ENCODE measurements at places on chromosomes 4 and X.
A peak's percentile ranks its signal among the peaks of the same experiment; 100 is the strongest.

GRCh38 chrX:27132862-27133261 lies 330.3 kb downstream of the PPP4R3C start:
- no peaks in the 10 kb centered on the region for H3K27me3 ChIP-seq
- H3K4me3 ChIP-seq, result no peak overlapping the region
- H3K27ac ChIP-seq, result no peak overlapping the region
- DNase-seq, result no peak
- H3K36me3 ChIP-seq, result no peaks in the 10 kb centered on the region

GRCh38 chr4:162347156-162347841 lies 183.5 kb upstream of the FSTL5 start:
- DNase-seq, result no peak
- H3K4me3 ChIP-seq, result no peak overlapping the region
- H3K4me1 ChIP-seq, result no peaks in the 10 kb centered on the region
- no peaks in the 10 kb centered on the region for H3K27me3 ChIP-seq

DNA sequence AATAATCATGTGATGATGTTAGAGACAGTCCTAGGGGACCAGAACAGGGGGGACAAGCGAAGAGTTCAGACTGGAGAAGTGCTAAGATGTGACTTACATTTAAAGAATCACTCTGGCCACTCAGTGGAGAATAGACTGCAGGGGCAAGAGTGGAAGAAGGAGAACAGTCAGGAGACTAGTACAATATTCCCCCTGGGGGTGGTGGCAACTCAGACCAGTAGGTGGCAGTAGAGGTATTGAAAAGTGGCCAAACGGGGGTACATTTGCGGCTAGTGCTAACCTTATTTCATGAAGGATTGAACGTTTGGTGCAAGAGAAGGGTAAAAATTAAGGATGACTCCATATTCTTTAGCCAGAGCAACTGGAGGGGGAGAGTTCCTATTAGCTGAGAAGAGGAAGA lies 2.7 kb upstream of the BMX start:
- peaks cover 8% of the 10 kb centered on the region for H3K4me1 ChIP-seq
- no peaks in the 10 kb centered on the region for H3K36me3 ChIP-seq
- peak; percentile 29 for DNase-seq
- no peak overlapping the region for H3K27ac ChIP-seq
- H3K27me3 ChIP-seq, result peaks cover 57% of the 10 kb centered on the region

DNA sequence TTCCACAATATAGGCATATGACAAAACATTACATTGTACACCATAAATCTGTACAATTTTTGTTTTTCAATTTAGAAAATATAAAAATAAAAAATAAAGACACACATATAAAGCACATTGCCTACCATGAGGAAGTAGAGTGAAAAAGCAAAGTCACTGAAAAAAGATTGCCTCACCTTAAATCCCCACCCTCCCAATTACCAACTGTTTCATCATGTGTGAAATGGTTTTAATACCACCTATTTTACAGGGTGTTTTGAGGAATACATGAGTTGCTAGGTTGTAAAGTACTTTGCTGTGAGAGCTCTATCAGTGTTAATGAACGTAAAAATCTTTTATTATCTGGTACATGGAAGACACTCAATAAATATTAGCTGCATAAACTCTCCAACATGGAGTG lies 373.6 kb upstream of the NDST3 start:
- H3K27ac ChIP-seq, result no peak overlapping the region
- no peak overlapping the region for H3K4me3 ChIP-seq
- no peaks in the 10 kb centered on the region for H3K4me1 ChIP-seq
- H3K27me3 ChIP-seq, result no peaks in the 10 kb centered on the region
- no peak for DNase-seq

DNA sequence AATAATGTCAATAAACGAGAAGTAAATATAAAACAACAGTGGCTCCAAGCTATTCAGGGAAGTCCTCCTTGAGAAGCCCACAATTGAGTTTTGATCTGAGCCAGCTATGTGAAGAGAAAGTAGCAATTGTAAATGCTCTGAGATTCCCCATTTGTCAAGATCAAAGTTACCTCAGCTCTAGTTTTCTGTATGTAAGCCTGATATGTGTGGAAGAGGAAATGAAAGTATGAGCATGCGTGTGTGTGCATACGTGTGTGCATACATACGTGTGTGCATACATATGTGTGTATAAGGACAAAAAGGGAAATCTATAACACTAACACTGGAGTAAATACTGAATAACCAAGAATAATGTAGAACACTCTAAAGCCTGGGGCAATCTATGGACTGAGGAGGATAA lies 130.3 kb downstream of the SCFD2 start:
- H3K27me3 ChIP-seq, result no peaks in the 10 kb centered on the region
- no peak overlapping the region for H3K4me3 ChIP-seq
- H3K4me1 ChIP-seq, result no peaks in the 10 kb centered on the region

GRCh38 chr4:158121161-158121579 lies 51.7 kb downstream of the GASK1B start:
- peaks cover 26% of the 10 kb centered on the region for H3K4me1 ChIP-seq
- peak overlapping the region; percentile 37 for H3K4me3 ChIP-seq
- H3K36me3 ChIP-seq, result peaks cover 21% of the 10 kb centered on the region
- peak; percentile 73 for DNase-seq
- H3K27me3 ChIP-seq, result no peaks in the 10 kb centered on the region

DNA sequence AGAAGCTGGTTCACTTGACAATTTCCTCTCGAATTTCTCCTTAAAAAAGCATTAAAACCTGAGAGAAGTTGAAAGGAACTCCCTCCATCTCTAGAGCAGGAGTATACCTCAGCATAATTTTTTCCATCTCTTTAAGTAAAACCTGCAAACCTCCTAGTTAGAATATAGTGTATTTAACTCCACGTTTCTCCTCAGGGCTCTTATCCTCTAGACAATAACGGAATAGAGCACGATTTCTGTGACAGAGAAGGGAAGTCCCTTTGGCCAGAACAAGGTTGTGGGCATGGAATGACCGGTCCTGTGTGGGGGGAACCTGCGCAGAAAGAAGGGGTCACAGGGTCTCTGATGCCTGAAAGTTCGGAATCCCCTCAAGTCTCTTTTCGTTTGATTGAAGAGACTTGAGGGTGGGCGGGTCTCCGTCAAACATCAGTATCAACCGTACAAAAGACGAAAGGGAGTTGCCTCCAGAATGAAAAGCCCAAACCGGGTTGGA lies 697 bp downstream of the ZNF280C start:
- H3K27ac ChIP-seq, result peak overlapping the region; percentile 71
- no peaks in the 10 kb centered on the region for H3K36me3 ChIP-seq
- peak overlapping the region; percentile 71 for H3K4me3 ChIP-seq
- DNase-seq, result peak; percentile 5
- no peaks in the 10 kb centered on the region for H3K27me3 ChIP-seq

- no peak overlapping the region for H3K27ac ChIP-seq
- peaks cover 9% of the 10 kb centered on the region for H3K4me1 ChIP-seq
- no peak for DNase-seq
- no peak overlapping the region for H3K4me3 ChIP-seq
Observed at GRCh38 chr4:168731706-168732414, 235.0 kb downstream of the PALLD start.

DNA sequence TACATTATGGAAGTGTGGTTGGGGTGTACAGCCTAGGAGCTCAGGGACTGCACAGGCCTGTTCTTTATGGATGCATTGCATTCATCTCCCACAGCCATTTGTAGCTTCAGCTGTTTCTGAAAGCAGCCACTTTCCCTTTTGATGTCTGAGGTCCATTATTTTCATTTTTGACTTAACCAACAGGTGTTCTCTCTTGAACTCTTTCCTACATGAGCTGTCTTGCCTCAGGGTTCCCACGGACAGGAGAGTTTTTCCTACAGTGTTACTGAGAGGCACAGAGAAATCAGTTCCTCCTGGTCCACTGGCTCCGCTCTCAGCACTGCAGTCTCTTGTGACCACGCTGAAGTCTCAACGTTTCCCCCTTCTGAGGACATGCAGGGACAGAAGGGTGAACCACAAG lies 87.2 kb downstream of the RASL11B start:
- H3K36me3 ChIP-seq, result no peaks in the 10 kb centered on the region
- DNase-seq, result no peak
- H3K4me1 ChIP-seq, result no peaks in the 10 kb centered on the region
- no peak overlapping the region for H3K4me3 ChIP-seq
- H3K27ac ChIP-seq, result no peak overlapping the region
- no peaks in the 10 kb centered on the region for H3K27me3 ChIP-seq

DNA sequence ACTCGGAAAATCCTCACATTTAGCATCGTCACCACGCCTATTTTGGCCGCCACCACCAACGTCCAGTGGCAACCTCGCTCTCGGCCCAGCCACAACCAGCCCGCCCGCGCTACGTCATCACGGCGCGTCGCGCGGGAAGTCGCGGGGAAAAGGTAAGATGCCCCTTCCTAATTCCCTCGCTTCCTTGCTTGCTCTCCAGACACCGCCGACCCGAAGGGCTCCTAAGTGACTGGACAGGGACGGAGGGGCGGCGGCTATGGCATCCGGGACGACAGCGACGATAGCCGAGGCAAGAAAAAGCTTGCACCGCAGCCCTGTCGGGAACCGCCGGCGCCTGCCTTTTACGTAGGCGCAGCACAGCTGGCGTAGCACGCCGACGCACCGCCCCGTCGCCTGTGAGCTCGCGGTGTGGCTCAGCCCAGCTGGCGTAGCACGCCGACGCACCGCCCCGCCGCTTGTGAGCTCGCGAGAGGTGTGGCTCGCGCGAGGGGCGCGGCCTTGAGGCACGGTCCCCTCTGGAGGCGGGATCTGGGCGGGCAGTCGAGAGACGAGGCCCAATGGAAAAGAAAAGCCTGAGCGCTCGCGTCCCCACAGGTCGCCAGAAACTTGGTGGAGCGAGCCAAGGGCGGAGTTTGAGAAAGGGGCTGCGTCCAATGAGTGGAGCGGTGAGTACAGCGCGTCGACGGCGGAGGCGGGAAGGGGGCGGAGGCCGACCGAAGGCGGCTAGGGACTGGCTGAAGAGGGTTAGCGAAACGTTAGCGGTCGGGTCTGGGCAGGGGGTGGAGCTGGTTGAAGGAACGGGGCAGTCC lies at the start of gene HDAC6:
HDAC6 (plus strand) TSS at position 788 of the 809 bp plus-strand sequence. CDS start 626 bp downstream, outside the sequence.
- DNase-seq, result peak; percentile 95
- H3K27ac ChIP-seq, result peak within 1 kb of the TSS; percentile 94
- peak within 1 kb of the TSS; percentile 81 for H3K4me3 ChIP-seq
- H3K36me3 ChIP-seq, result peaks cover 23% of the 10 kb centered on the region
- H3K4me1 ChIP-seq, result peaks cover 16% of the 10 kb centered on the region

- no peak for DNase-seq
- H3K27ac ChIP-seq, result no peak overlapping the region
- H3K4me1 ChIP-seq, result no peaks in the 10 kb centered on the region
- no peaks in the 10 kb centered on the region for H3K27me3 ChIP-seq
- no peak overlapping the region for H3K4me3 ChIP-seq
- H3K36me3 ChIP-seq, result no peaks in the 10 kb centered on the region
Observed at GRCh38 chrX:146186540-146186939, 368.9 kb downstream of the SLITRK2 start.

GRCh38 chr4:1072830-1073446 lies 40.4 kb downstream of the RNF212 start:
- H3K4me1 ChIP-seq, result no peaks in the 10 kb centered on the region
- H3K4me3 ChIP-seq, result no peak overlapping the region
- peak; percentile 69 for DNase-seq
- H3K36me3 ChIP-seq, result no peaks in the 10 kb centered on the region
- H3K27me3 ChIP-seq, result no peaks in the 10 kb centered on the region

DNA sequence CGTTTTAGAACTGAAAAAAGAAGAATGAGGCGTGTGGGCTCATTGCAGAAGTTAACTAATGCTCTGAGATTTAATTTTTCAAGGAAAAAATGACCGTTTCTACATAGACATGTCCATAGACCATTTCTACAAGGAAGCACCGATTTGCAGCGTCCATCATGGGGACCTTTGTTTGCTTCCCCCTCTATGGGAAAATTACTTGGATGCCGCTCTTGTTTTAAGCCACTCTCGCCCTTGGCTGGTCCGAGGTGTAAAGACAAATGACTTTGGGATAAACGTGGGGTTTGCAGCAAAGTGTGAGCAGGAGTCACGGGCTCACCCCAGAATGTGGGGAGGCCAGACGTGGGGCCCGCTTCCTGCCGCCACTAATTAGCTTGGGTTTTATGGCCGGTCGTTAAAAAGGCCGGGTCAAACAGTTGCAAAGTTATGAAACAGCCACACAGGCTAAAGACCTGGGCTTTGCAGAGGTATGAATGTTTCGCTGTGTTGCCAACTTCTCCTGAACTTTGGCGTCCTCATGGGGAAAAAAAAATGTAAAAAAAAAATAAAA lies 235.9 kb downstream of the SHOX start:
- H3K27ac ChIP-seq, result no peak overlapping the region
- H3K27me3 ChIP-seq, result no peaks in the 10 kb centered on the region
- DNase-seq, result no peak

DNA sequence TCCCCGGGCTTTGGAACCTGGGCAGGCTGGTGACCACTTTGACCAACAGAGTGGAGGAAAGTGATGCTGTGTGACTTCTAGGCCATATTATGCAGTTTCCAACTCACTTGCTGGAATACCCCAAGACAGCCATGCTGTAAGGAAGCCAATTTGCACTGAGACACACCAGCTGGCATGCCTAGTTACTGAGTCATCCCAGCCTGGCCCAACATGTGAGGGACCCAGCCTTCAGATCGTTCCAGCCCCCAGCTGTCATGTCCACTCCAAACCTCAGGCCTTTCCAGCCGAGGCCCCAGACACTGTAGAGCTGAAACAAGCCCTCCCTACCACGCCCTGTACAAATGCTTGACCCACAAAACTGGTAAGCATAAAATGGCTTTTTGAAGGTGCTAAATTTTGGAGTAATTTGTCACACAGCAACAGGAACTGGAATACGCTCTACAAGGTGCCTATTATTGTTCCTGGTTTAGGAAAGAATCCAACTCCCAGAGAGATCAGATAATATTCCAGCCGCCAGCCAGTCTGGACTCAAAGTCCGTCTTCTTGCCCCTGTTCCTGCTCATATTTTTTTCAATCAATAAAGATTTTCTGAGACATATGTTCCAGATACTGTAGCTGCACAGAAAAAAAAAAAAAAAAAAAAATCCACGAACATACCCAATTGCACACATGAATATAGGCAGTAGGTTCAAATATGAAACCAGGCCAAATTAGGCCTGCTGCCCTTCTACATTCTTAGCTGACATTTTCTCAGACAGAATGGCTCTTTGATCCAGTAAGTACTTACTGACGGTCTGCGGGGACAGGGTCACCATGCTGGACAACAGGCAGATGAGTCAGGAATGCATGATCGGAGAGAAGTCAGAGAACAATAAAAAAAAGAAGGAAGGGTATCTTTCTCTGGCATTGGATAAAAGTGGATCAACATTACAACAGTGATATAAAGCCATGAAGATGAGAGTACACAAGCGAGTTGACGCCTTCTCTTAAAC lies 35.1 kb downstream of the SH3KBP1 start:
- H3K4me1 ChIP-seq, result peaks cover 50% of the 10 kb centered on the region
- no peak for DNase-seq
- H3K4me3 ChIP-seq, result no peak overlapping the region
- peaks cover 2% of the 10 kb centered on the region for H3K27me3 ChIP-seq
- H3K36me3 ChIP-seq, result peaks cover 3% of the 10 kb centered on the region
